ENCODE measurements at places on chromosomes 16 and 17.
A peak's percentile ranks its signal among the peaks of the same experiment; 100 is the strongest.

GRCh38 chr16:1505073-1505844 is 12.1 kb downstream of the TELO2 start:
- DNase-seq: no peak

- peak; percentile 33 for DNase-seq
Measured at GRCh38 chr16:29820730-29821642, 724 bp downstream of the MVP start.

DNA sequence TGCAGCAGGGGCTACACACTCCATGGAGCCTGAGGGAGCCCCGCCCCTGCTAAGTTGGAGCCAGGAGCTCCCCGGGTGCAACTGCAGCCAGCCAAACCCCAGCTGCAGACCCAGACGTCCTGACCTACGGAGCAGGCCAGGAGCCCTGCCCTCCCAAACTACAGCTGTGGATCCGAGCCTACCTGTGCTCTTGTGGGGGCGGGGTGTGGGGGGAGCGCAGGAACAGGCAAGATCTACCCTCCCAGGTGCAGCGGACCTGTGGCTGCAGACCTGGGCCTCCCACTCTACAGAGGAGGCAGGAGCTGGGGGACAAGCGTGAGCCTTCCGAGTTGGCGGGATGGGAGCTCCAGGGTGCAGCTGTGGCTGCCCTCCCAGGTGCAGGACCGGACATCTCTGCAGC is 29.7 kb upstream of the MYLK3 start:
- no peak for DNase-seq

- no peak for DNase-seq
Measured at GRCh38 chr16:81238296-81239011, at the start of gene BCO1. Gene BCO1 (plus strand): TSS chr16:81238689. CDS start chr16:81238909, 220 bp downstream.

DNA sequence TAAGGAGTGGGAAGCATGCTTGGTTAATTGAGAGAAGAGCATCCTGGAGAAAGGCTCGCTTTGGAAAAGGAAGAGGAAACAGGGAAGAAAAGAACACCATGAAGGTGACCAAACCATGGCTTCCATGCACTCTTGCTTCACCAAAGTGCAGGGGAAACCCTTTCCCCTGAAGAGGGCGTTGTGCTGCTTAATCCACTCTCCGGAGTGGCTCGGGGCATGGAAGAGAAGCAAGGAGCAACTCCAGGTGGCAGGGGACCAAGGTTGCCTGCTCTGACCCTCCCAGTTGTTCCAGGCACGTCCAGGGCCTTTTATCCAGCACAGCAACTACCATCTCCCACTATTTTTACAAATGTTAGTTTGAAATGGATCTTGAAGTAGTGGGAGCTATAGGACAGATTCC is 108.1 kb downstream of the STX8 start:
- DNase-seq: no peak

- DNase-seq: no peak
Measured at GRCh38 chr17:41343029-41343428, 7.6 kb downstream of the KRT33A start.

Data from activated gamma-delta T cell treated with Interleukin-2 at 50 U/mL for 16 hours (primary cell).